ENCODE measurements at places on chromosomes 7 and 10. TPM values are rescaled to one million over a fixed set of nuclear protein-coding genes. Genes with fewer than 3 reads are reported as not detected.

The KIN gene
- total RNA-seq, result 8.6 TPM

The TUBGCP2 gene
- total RNA-seq, result 75.4 TPM

The TRPV6 gene
- total RNA-seq, result not detected

The MYH16 gene
- not detected for total RNA-seq

The SPDYE5 gene
- not detected for total RNA-seq

The TMEM176B gene
- total RNA-seq, result not detected

Data from T-helper 17 cell (primary cell).